ENCODE measurements at places on chromosomes 2 and 18.
A peak's percentile ranks its signal among the peaks of the same experiment; 100 is the strongest.

DNA sequence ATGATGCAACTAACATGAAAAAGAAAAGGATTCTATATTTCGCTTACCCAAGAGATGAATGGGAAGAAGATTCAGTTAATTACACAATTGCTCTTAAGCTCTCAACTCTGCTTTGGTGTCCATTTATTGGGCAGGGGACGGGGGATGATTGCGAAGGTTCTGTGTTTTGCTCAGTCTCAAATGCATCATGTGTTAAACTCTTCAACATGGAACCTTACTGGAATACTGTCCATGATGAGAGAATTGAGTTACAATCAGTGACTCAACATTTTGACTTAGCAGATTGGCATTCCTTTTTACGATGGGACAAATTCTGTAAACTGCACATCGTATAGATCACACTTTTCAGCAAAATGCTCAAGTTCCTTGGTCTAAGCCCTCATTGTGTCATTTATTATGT, 135.6 kb downstream of the RBMS1 start:
- DNase-seq, result no peak

DNA sequence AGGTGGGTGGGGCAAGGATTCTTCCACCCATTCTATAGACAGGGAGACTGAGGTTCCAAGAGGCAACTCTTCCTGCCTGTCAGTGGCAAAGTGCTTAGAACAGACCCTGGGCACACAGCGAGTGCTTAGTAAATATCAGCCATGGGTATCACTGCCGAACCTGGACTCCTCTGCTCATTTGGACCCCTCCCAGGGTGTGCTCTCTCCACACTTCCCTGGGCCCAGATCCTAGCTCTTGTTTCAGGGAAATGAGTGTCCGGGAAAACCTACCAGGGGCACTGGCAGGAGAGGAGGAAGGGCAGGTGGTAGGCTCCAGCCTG, 136.3 kb downstream of the CYP26B1 start:
- no peak for DNase-seq

DNA sequence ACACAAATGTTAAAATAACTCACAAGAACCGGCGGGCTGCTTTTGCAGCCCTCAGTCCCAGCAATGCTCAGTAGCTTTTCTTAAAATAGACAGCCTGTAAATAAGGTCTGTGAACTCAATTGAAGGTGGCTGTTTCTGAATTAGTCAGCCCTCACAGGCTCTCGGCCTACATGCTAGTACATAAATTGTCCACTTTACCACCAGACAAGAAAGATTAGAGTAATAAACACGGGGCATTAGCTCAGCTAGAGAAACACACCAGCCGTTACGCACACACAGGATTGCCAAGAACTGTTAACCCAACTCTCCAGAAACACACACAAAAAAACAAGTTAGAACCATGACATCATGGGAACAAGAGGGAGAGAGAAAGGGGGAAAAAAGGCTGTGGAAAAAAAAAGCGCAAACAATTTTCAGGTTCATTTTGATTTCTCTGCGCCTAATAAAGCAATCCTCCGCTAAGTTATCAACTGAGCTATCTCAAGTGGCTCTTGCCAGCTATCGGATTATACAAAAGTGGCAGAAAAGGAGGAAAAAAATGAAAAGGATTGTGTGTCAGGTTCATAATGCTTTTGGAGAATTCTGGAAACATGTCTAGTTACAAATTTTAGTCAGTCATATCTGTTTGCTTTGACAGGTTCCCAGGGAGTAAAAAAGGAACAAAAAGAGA, 89.1 kb downstream of the ZEB2 start:
- no peak for DNase-seq

- DNase-seq, result no peak
These were observed 57.4 kb downstream of the SH2D6 start for GRCh38 chr2:85475799-85476490.

GRCh38 chr2:31983762-31984467, 26.9 kb downstream of the MEMO1 start:
- no peak for DNase-seq

- DNase-seq, result no peak
These were observed 90.0 kb downstream of the MBP start for GRCh38 chr18:77042583-77042982.

- DNase-seq, result no peak
These were observed 28.2 kb downstream of the CYTIP start for GRCh38 chr2:157415591-157416101.

DNA sequence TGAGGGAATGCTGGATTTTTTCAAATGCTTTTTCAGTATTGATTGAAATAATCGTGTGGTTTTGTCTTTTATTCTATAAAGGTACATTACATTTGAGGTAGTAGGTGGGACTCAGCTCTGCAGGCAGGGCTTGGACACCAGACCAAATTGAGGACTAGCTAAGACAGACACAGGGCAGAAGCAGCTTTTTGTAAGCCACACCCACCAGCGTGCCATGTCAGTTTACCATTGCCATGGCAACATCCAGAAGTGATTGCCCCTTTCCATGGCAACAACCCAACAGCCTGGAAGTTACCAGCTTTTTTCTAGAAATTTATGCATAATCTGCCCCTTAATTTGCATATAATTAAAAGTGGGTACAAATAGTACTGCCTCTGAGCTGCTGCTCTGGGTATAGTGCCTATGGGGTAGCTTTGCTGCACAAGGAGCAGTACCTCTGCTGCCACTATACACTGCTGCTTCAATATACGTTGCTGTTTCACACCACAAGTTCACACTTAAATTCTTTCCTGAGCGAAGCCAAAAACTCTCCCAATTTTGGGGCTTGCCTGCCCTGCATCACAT, 23.6 kb upstream of the VWA3B start:
- DNase-seq, result no peak

- DNase-seq, result no peak
These were observed 50.8 kb downstream of the TRABD2A start for GRCh38 chr2:84830095-84830494.

- no peak for DNase-seq
These were observed 18.4 kb downstream of the SIX3 start for GRCh38 chr2:44959855-44960254.

- DNase-seq, result peak; percentile 69
These were observed at the start of gene SNTG2 for GRCh38 chr2:950080-950966. Gene SNTG2, plus strand, starts transcription at chr2:950849. Its CDS starts 148 bp downstream, at chr2:950997.

DNA sequence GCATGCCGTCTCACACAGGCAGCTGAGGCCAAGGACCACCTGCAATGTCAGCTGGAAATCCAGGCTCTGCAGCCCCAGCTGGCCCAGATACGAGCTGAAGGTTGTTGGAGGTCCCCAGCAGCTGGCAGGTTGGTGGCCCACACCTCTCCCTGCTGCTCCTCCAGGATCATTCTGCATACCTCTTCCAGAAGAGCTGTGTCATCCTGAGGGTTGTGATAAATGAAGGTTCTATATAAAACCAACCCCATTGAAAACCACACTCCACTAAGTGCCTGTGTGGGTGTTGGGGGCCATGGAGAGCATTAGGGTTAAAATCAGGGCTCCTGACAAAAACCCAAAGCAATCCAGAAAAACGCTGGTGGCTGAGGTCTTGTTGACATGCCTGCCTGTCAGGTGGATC, 50.4 kb downstream of the C1QL2 start:
- no peak for DNase-seq

GRCh38 chr2:240507060-240507777, 50.6 kb downstream of the ANKMY1 start:
- DNase-seq, result no peak

DNA sequence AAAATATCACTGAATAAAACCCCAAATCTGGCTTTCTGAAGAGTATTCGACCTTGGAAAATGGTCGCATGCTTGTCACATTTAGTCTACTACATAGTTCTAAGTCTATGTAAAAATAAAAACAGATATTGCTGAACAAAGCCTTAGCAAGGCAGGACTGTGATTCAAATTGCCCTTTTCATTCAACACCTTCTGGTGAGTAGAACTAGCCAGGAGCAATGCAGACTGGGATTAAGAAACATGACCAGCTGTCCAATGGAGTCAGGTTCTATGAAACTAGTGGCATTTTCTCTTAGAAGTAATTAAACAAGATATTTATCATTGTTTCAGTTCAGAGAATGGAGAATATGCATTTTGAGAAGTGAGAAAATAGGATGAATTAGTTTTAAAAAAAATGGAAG, 1260.5 kb upstream of the ACVR2A start:
- DNase-seq, result no peak

- DNase-seq, result no peak
These were observed 1107.6 kb upstream of the SLC39A10 start for GRCh38 chr2:194549387-194549786.

DNA sequence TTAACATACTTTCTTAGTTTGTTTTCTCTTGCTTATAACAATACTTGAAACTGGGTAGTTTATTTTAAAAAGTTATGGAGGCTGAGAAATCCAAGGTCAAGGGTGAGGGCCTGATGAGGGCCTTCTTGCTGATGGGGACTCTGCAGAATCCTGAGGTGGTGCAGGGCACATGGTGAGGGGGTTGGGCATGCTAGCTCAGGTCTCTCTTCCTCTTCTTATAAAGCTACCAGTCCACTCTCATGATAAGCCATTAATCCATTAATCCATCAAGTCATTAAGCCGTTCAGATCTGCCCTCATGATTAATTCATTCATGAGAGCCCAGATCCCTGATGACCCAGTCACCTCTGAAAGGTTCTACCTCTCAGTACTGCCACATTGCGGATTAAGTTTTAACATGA, 21.4 kb downstream of the ALMS1 start:
- no peak for DNase-seq

DNA sequence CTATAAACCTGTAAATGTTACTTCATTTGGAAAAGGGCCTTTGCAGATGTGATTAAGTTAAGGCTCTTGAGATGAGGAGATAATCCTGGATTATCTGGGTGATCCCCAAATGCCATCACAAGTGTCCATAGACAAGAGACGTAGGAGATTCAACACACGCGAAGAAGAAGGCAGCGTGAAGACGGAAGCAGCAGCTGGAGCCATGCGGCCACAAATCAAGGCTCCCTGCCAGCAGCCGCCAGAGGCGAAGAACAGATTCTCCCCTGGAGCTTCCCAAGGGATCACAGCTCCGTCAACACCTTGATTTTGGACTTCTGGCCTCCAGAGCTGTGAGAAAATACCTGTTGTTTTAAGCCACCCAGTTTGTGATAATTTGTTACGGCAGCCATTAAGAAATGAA, 11.0 kb upstream of the VAPA start:
- no peak for DNase-seq

DNA sequence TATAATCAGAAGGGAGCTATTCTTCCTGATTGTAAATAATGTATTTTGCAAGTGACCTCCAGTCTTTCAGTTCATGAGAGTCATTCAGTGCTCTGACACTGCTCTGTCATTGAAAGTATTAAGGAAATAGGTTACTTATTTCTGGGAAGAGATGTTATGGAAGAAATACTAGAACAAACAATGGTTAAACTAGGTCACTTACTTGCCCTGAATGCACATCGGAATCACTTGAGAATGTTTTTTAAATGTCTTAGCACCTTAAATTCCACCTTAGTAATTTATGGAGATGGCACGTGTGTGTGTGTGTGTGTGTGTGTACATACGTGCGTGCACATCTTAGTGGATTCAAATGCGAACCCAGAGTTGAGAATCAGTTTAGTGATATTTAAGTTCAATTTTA, 126.6 kb upstream of the KCNH7 start:
- no peak for DNase-seq

GRCh38 chr2:95391641-95392310, 10.7 kb upstream of the FAHD2A start:
- no peak for DNase-seq

DNA sequence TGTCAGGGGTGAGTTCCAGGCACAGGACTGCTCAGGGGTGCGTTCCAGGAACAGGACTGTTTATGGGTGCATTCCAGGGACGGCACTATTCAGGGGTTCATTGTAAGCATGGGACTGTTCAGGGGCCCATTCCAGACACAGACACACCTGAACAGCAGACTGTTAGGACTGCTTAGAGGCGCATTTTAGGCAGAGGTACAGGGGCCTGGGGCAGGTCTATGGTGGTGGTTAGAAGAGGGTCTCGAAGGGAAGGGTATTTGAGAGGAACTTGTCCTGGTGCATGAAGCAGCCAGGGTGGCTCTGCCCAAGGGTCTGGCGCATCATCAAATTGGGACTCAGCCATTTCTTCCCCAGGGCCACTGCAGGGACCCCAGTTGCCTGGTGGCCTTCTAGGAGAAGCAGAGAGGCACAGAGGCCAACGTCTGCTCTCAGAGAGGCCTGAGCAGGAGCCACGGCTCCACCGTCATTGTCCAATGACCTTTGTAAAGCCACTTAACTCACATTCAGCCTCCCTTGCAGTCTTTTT, 14.8 kb upstream of the MLPH start:
- no peak for DNase-seq

- DNase-seq, result no peak
These were observed 122.1 kb downstream of the ACAA2 start for GRCh38 chr18:49691177-49691608.

DNA sequence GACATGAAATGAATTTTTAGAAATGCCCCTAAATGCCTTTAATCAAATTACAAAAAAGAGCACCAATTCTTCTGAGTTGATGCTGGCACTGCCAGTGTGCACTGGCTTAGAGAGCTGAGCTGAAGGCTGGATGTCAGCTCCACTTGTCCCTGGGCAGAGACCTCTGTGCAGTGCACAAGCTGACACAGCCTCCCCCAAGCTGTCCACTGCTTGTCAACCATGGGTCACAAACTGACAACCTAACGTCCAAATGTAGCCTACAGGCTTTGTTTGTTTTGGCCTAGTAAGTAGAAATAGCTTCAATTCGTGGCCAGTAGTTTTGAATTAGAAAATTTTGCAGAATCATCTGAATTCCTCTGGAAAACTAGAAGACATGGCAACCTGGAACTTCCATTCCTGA, 605.6 kb downstream of the DCC start:
- no peak for DNase-seq

GRCh38 chr2:241870611-241871537, 1.3 kb downstream of the RTP5 start:
- DNase-seq, result no peak

- no peak for DNase-seq
These were observed 21.2 kb downstream of the CAPG start for GRCh38 chr2:85388878-85389538.

GRCh38 chr2:239957681-239958472, 67.3 kb downstream of the NDUFA10 start:
- no peak for DNase-seq

DNA sequence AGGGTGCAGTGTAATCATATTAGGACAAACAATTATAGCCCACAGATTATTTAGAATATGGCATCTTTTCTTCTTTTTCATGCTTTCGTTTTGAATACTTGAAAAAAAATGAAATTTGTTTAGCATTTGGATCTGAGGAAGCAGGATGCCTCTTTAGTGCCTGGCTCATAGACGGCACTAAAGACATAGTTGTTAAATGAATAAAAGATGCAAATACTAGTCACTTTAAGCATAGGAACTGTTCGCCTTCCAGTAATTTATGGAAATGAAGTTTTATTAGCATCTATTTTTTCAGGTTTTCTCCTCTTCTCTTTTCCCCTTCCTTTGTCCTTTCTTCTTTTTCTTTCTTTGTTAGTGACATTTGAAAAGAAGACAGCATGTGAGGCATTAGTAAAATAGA, 80.4 kb downstream of the CHST9 start:
- no peak for DNase-seq

GRCh38 chr2:239830121-239831000, 194.8 kb downstream of the NDUFA10 start:
- peak; percentile 20 for DNase-seq

GRCh38 chr18:31666055-31666454, 18.3 kb downstream of the B4GALT6 start:
- DNase-seq, result no peak

All from activated T-cell treated with anti-CD3 and anti-CD28 coated beads, Interleukin-2, amount 50 U/mL, for 24 hours (primary cell).